ENCODE measurements at places on chromosomes 3 and 15.

DNA sequence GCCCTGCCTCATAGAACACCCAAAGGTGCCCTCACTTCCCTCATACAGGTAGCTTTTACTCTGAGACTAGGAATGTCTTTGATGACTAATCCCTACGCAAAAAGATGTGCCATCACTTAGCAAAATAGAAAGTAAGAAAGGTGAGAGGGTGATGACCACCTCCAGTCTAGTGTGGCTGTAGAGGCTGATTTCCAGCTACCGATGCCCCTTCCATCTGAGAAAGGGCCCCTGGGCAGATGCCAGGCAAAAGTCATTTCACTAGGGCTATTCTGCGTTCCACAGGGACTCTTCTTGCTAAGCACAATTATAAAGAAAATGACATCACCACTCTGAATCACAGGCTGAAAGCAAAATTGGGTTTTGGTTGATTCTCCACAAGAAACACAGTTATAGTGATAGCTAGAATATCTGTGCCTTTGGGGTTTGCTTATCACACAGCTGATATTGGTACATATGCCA lies 77.4 kb downstream of the RBPMS2 start:
- peak; percentile 44 for DNase-seq

- no peak for DNase-seq
Observed at GRCh38 chr3:101858464-101859030, 9.2 kb downstream of the NFKBIZ start.

GRCh38 chr15:65611888-65612615 lies 1.1 kb upstream of the INTS14 start:
- no peak for DNase-seq

- DNase-seq = no peak
Observed at GRCh38 chr3:186287711-186288110, 74.3 kb downstream of the DGKG start.

- no peak for DNase-seq
Observed at GRCh38 chr3:72661115-72661457, 187.2 kb downstream of the SHQ1 start.

DNA sequence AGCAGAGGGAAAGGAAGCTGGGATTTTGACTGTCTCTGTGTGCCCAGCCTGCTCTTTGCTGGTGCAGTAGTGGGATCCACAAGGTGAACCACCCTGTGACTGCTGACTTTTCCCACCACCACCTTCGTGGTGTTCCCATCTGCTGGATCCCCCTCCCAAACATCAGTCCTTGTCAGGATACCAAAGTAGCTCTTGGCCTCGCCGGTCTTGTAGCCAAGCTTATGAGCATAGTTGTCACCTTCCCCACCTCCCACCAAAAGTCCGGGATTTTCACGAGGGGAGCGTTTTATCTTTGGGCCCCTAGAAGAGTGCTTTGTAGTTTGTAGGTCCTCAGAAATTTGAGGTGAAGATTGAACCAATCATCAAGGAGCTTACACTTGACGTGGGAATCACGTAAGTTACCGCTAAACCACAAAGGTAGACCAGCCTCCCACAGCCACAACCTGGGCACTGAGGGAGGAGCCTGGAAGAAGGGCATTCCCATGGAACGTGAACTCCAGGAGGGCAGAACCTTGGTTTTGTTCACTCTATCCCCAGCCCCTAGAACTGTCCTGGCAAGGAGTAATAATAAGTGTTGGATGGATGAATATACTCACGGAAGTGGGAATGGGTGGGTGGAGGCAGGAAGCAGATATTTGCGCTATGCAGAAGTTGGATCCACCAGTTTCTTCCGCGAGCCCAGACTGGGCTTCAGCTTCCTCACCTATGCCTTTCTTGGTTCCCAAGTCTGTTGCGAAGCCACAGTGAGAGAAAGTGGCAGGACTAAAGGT lies 814 bp upstream of the TEX264 start:
- DNase-seq = peak; percentile 49

DNA sequence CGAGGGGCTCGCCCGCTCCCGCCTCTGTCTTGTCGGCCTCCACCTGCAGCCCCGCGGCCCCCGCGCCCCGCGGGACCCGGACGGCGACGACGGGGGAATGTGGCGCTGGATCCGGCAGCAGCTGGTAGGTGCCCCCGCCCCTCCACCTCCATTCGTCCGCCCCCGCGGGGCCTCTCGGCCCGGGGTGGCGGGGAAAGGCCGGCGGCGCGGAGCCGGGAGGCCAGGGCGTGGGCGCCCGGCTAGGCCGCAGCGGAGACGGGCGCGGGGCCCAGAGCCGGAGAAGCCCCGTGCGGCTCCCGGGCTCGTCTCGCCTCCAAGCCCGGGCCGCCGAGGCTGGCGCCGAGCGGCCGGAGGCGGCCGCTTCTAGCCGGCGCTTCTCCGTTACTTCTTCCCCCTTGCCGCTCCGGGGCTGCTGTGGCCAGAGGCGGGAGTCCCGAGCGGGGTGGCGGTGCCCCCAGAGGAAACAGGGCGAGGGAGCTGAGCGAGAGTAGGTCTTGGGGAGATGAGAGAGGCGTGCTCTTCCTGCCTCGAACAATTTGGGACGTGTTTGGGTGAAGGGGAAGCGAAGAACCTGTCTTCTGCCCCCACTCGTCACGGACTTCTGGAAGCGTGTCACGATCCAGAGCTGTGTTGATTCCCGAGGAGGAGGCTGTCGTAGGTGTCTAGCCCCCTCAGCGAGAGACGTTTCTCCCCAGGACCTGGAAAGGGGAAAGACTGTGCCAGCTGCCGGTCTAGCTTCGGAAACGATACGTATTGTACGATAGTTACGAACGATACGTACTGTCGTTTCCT lies 555 bp downstream of the ATP11B start:
- peak; percentile 50 for DNase-seq

DNA sequence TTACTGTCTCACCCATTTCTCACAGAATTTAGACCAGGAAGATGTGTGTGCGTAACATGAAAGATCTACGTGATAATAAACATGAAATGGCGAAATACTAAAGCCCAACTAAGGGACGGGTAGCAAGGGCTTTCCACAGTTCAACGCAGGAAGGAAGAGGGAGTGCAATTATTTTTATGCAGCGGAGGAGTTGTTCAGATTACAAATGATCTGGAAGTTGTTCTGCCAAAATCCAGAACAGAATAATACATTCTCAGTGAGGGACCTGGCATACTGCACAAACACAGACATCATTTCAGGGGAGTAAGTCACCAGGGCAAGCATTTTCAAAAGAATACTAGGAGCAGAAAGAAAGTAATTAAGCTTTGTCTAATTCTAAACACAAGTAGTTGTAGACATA lies 133.6 kb upstream of the RAP2B start:
- peak; percentile 54 for DNase-seq

DNA sequence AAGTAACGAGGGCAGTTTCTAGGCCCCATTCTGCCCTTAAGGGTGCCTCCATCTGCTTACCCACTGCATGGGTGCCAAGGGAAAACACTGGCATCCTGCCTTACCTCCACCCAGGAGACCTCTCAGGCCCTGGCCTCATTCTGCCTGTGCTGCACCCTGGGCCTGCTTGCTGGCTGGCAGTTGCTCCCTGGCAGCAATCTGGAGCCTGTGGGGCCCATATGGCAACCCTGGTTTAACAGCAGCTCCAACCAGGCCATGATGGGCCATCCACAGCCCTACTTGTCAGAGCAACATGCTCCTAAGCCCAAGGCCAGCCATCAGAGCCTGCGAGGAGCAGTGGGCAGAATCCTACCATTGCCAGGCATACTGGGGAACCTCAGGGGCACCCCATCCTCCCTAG lies 3.7 kb downstream of the C3orf18 start:
- DNase-seq = no peak

GRCh38 chr3:53495520-53496391 lies 1.3 kb downstream of the CACNA1D start:
- no peak for DNase-seq

GRCh38 chr3:138936741-138937689 lies 9.9 kb downstream of the FOXL2 start:
- DNase-seq = no peak

GRCh38 chr3:52004163-52004787 lies 8.6 kb upstream of the RPL29 start:
- no peak for DNase-seq

DNA sequence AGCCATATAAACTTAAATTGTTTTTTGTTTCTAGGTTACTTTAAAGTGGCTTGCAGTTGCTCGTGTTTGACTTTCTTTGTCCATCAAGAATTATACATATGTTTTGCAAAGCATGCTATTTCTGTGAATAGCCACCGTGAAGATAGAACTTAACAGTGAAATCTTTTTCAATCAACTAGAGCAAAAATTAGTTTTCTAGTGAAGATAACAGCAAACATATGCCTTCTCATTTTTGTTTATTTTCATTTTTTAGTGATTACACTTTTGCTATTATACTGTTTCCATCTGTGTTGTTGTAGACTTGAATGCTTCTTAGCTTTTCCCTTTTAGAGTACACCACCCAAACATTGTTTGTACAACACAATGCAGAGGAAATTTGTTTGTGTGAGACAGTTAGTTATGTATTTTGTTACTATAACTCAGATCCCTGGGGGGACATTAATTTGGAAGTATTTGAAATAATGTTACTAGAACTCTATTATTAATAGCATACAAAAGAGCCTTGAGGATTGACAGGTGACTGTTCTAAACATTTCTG lies 62.8 kb downstream of the CRYBG3 start:
- DNase-seq = no peak

- DNase-seq = peak; percentile 70
Observed at GRCh38 chr15:94412979-94413746, 181.8 kb downstream of the MCTP2 start.

DNA sequence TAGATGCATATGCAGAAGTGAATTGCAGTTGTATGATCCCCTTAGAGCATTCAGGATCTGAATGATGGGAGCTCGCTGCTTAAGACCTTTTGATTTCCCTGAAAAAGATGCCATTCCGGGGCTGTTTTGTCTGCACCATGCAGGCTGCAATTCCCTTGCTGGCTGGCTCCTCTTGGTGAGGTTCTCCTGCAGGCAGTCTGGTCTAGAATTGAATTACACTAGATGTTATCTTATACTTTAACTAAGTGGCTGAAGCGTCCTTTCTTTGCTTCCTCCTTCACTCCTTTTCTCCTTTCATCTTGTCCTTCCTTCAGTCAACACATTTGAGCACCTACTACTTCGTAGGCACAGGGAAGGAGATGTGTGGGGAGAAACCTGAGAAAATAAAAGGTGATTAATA lies 18.6 kb upstream of the MYZAP start:
- DNase-seq = no peak

DNA sequence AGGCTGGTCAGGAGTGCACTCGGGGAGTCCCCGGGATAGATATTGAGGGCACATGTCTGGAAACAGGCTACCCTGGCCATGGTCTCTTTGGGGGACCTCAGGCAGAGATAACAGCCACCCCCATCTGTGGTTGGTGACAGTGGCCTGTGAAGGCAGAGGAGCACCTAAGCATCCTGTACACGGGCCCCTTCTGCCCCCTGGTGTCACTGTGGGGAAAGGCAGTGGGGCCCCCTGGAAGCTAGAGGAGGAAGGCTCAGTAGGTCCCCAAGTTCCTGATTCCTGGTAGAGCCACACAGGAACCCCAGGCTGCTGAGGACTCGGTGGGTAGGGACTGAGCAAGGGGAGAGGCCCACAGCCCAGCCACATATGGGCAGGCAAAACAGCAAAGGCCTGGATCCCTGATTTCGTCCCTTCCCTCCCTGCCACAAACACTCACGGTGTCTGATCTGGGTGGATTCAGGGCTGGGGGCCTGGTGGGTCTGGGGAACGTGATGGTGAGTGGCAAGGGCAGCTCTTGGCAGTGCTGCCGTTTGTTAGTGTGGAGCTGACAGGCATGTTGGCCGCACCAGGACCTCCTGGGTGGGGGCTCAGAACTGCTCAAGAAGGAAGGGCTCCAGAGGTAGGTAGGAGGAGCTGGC lies 14.1 kb upstream of the CXCR6 start:
- DNase-seq = peak; percentile 40

DNA sequence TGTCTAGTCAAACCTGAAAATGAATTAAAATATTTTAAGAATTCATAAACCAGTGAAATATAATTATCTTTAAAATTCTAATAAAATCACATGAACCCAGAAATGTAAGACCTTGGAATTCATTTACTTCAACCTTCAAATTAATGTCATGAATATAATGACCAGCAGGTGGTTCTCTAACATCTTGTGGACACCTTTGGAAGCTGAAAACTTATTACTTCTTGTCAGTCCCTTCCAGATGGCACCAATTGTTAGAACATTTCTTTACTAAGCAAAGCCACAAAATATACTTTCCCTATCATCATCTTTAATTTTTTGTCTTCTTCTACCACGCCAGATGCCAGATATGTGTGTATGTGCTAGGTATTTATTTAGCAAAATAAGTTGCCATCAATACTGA lies 240.0 kb downstream of the MBNL1 start:
- peak; percentile 39 for DNase-seq

DNA sequence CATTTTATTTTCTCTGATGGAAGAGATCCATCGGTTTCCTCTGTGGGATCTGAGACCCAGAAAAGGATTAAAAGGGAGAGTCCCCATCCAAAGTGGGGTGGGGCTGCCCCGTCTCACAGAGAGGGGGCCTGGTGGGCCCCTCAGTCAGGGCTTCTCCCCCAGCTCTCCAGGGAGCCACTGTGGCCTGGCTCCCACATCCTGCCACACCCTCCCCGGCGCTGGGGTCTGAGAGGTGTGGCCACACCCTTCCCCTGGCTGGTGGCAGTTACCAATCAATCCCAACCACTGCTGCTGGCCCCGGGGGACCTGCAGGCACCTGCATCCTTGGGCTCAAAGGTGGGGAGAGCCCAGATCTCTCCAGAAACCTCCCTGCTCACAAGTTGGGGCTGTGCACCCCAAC lies 161.8 kb upstream of the IQSEC1 start:
- no peak for DNase-seq

- DNase-seq = no peak
Observed at GRCh38 chr15:29105151-29105854, 164.3 kb downstream of the NSMCE3 start.

- peak; percentile 47 for DNase-seq
Observed at GRCh38 chr15:57785959-57786358, 79.4 kb downstream of the POLR2M start.

DNA sequence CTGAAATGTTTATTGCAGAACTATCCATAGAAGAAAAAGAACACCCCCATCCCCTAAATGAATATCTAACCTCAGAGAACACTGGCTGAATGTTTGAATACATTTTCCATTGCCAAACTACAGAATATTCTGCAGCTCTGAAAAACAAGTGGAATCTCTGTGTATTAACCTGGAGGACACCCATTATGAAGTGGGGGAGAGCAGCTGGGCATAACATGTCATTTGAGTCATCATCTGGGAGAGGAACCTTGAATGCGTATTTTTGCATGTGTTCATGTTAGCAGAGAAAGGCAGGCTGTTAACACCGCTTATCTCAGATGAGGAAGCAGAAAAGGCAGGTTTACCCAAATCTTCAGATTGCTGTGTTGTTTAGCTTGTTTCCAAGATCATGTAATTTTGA lies 31.5 kb downstream of the ESYT3 start:
- DNase-seq = no peak

- no peak for DNase-seq
Observed at GRCh38 chr3:101143012-101143411, 149.8 kb upstream of the ABI3BP start.
